ENCODE measurements at places on chromosomes 1 and 21.

DNA sequence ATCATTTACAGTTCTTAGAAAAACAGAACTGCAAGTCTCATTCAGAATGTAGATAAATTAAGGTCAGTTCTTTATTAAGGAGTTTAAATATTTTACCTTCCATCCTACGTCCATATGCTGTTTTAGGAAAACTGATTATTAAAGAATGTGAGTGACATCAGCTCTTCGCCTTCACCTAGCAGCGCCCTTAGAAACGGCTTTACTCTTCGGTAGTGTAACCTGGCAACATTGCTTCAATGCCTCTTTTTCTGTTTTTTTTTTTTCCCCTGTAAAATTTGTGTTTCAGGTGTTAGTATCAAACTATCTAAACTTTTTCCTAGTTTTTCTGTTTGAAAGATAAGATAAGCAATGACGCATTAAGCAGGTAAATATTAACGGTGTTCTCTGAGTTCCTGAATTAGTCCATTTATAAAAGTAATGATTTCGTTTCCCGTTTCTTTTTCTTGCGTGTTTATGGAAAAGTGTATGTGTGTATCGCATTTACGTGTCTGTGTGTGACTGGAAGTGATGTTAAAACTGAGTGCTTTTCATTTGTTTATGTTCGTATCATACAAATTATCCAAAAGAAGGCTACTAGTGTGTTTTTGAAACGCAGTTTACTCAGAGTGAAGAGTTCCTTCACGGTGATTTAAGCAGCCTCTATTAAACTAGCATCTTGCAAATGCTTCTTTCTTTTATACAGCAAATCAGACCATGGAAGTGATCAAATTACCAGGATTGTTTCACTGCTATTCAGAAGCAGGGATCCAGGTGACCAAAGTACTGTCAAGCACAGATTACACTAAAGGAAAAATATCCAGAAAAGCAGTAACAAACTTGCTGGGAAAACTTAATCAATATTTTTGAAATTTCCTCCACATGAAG lies 139.0 kb downstream of the SDCCAG8 start:
- no peak for DNase-seq

DNA sequence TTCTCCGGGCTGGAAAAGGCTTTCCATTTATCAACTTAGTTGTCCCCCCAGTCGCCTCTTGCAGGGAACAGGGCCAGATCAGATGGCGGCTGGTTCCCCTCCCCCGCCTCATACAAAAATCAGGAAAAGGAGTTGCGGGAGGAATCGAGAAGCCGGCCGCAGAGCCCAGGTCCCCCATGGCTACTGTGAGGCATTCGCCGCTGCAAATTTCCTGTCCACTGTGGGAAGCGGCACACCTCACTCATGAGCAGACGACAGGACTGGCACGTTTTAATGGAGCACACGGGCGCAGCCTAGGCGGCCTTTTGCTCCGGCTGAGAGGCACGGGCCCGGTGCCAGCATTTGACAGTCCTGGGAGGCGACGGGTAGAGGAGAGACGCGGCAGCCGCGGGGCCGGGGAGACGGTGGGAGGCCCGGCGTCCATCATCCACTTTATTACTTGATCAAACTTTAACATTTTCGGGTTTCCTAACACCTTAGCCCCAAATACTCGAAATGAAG lies 1.1 kb downstream of the GNG4 start:
- no peak for DNase-seq

DNA sequence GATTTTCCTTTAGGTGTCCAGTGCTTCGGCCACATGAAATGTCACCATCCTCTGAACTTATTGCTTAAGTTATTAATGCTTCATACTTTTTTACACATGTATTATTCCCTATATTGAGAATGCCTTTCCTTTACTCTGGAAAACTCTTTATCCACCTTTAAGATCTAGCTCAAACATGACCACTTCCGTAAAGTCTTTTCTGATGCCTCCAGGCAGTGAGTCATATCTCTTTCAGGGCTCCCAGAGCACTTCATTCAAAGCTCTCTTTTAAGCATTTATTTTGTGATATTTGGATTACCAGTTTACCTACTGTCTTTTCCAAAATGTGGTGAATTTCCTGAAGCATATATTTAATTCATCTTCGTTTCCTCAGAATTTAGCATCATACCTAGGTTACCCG lies 178.9 kb downstream of the HS2ST1 start:
- no peak for DNase-seq

DNA sequence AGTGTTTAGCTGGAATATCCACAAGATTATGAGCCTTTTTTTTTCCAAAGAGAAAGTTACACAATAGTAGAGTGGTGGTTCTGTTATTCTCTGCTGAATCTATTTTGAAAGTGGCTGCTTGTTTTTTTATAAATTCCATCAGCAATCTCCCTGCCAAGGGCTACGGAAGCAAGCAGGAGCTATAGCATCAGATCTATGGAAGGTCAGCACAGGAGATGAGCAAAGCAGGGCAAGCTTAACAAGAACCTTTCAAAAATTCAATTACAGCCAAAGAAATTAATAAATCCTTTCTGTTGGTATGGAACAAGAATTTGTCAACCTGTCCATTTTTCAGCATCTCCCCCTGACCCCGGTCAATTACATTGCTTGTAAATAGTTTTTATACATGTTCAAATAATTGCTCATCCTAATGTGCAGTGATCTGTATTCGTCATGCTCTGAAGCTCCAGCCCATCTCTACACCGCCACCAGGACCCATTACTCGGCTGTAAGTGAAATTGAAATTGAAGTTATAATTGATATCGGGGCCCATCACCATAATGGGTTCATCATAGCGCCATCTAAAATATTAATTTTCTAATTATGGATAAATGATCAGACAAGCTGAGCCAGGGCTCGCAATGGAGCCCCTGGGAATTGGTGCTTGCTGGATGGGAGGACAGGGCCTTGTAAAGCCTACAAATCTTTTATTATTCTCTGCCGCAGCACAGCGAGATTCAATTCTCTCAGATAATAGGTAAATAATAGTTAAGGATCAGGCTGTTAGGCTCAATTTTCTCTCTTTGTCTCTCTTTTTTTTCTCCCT lies 215.1 kb downstream of the ATG4C start:
- DNase-seq: no peak

DNA sequence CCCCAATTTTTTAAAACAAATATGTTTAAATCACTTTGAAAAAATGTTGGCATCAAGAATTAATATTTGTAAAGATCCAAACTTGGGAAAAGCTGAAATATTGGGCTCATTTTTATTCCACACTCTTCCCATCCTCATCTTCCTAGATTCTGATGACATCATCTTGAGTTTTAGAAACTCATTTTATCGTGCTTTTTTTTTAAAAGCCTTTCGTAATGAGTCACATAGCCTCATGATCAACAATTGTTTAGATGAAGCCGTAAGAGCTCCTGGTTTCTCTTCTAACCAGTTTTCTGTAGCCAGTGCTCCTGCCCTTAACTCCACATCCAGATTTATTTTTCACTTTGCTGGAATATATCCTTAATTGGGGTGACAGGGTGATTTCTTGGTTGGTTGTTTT lies 78.6 kb downstream of the POFUT2 start:
- no peak for DNase-seq

DNA sequence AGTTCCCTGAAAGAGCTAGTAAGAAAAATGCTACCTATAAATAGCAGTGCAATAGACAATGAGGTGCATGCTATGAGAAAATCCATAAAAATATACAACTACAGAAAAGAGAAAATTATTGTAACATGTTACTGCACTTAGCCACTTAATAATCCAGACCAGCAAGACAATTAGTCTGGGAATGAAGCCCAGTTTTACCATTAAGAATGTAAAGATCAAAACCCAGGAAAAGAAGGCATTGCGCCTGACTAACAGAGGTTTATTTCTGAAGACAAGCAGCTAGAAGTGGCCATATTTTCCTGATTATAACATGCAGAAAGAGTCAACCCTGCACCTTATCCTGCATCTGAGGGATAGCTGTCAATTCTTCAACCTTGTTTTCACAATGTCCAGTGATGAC lies 276.4 kb upstream of the PRMT6 start:
- DNase-seq: no peak

DNA sequence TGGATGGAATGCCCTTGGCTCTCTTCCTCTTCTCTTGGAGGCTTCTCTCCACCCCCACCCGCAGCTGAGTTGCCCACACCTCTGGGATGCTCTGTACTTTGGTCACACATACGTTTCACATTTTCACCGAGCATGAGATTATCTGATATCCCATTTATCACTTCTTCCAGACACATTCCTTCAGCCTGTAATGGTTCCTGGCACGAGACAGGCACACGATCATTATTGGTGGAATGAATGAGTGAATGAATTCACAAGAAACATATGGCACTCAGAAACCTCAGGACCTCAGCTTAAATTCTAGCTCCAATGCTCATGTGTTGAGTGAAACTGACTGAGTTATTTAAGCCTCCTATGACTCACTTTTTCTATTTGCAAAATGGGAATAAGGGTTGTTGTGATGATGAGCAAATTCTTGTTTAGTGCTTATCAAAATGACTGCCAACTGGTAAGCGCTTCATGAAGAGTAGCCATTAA lies 242.7 kb upstream of the JUN start:
- DNase-seq: peak; percentile 38

- DNase-seq: no peak
Observed at GRCh38 chr1:63824451-63824850, 50.6 kb downstream of the ROR1 start.
